Fibroblast of skin of left biceps (primary cell): ENCODE measurements at places on chromosomes 16 and 17.

GRCh38 chr16:85718682-85719081, 29.9 kb upstream of the GINS2 start:
- DNase-seq = no peak

DNA sequence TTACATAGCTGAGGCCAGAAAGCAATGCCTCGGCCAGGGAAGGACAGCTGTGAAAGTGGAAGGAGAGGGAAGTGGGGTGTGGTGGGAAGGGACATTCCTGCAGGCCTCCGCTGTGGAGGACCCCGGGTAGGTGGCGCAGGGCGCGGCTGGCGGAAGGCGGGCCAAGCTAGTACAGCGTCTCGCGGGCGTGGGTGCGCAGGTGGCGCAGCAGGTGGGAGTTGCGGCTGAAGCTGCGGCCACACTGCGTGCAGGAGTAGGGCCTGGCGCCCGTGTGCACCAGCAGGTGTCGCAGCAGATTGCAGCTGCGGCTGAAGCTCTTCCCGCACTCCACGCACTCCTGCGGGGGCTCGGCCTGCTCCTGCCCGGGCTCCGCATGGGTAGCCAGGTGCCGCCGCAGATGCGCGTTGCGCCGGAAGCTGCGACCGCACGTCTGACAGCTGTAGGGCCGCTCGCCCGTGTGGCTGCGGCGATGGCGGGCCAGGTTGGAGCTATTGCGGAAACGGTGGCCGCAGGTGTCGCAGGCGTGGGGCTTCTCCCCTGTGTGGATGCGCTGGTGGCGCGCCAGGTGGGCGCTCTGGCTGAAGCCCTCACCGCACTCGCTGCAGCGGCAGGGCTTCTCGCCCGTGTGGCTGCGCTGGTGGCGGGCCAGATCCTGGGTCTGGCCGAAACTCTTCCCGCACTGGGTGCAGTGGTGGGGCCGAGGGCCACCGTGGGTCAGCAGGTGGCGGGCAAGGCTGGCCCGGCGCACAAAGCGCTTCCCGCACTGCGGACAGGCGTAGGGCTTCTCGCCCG, 10.0 kb downstream of the ZSCAN10 start:
- no peak for DNase-seq

DNA sequence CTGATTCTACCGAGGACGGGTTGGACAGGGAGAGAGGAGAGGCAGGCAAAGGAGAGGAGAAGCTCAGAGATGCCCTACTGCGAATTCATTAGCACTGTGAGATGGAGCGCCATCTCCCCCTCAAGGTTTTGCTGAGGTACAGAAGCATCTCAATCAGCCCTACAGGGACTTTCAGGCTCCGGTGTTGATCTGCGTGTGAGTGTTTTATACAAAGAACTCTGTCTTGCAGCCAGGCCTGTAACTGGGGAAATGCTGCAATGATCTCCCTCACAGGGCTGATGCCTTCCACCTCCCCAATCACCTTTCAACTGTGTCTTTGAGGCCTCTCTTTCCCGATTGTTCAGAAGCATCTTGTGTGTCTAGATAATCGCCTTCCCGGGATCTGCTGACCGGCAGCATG, 74.8 kb downstream of the IRX6 start:
- no peak for DNase-seq

DNA sequence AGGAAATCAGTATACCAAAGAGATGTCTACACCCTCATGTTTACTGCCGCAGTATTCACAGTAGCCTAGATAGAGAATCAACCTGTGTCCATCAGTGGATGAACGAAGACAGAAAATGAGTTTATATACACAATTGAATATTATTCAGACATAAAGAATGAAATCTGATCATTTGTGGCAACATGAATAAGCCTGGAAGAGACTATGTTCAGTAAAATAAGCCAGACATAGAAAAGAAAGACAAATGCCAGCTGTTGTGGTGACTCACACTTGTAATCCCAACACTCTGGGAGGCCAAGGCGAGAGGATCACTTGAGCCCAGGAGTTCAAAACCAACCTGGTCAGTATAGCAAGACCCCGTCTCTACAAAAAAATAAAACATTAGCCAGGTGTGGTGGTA, 16.1 kb downstream of the NUDT16L1 start:
- no peak for DNase-seq

DNA sequence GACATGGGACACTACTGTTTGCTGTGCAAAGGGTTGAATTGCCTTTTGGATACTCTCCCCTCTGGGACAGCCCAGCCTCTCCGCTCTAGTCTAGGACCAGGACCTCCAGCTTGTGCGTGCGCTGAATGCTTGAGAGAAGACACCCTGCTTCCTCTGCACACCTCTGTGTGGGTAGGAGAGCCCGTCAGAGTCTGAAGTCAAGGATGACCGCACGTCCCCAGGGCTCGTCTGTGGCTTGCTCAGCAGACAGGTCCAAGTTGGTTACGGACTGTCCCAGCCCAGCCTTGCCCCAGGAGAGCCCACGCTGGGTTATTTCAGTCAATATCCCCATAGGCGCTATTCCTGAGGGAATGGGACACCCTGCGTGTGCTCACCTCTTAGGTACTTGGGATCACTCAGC, 3.7 kb downstream of the C16orf89 start:
- DNase-seq = no peak

- DNase-seq = no peak
Measured at GRCh38 chr16:4691666-4692412, 1.5 kb upstream of the NUDT16L1 start.

GRCh38 chr17:6677158-6677831, 25.7 kb downstream of the C17orf100 start:
- no peak for DNase-seq

DNA sequence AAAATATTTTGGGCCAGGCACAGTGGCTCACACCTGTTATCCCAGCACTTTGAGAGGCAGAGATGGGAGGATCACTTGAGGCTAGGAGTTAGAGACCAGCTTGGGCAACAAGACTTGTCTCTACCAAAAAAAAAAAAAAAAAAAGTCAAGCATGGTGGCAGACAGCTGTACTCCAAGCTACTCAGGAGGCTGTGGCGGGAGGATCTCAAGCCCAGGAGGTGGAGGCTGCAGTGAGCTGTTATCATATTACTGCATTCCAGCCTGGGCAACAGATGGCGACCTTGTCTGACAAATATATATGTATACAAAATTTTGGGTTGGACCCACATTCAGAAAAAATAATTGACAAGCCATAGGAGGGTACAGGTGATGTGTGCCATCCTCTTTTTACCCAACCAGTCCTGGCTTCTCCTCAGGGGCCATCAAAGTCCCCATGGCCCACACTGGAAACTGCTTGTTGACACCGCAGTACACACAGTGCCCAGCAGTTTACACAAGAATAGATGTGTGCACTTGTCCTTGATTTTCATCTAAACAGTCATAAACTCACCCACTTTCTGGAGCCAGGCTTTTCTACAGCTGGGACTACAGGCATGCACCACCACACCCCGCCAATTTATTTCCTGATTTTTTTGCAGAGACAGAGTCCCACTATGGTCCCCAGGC, 1.7 kb downstream of the CES2 start:
- DNase-seq = no peak

GRCh38 chr16:11390573-11391495, 45.6 kb downstream of the RMI2 start:
- no peak for DNase-seq

- no peak for DNase-seq
Measured at GRCh38 chr17:48427598-48427997, 2.4 kb downstream of the SKAP1 start.

DNA sequence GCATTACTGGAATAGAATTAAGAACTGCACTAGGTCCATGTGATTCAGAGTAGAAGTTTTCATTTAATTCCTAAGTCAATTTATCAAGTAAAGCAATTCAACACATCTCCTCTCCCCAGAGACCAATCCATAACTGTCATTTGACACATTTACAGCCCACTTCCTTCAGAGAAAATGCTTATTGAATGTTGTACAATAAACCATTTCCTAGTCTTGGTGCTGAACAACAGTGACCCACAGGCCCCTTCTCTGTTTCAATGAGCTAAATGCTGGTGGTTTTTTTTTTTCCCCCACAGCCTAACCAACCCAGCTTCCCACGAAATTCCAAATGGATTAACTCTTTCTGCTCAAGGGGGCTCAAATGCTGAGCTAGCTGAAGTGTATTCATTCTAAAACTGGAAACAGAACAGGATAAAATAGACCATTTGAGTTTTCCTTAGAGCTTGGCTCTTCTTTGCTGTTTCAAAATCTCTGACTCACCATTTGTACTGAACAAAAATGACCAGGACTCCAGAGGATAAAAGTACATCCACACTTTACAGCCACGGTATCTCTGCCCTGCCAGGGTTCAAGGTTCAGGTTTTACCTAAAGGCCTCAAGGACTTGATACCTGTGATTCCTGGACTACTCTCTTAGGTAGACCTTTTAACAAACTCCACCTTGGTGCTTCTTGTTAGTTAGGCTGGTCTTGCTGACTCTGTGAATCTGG, 62.3 kb downstream of the TMEM100 start:
- peak; percentile 99 for DNase-seq

DNA sequence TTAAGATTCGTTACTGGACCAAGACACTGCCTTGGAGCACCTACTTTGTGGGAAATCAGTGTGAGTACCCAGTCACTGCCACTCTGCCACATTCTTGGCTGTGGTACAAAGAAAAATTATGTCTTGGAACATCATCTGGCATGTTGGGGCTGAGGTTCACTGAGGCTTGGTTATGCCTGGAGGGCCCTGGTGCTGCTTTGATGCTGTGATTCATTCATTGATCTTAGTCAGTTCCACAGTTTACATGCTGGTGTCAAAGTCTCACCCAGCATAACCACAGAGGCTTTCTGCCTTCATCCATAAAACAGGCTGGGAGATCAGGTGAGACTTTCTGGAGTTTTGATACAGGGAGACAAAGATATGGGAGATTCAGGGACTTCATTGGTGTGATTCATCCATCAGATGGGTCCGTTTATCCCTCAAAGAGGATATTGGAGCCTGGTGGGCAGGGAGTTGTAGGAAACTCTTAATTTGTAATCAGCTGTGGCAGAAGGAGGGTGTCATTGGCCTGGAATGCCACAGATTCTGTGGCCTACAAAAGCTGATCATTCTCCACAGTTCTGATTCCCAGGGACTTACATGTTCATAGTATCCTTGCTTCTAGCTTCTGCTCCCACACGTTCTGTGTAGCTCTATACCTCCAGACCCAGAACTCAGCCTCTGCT, 322.5 kb downstream of the PMP22 start:
- no peak for DNase-seq

DNA sequence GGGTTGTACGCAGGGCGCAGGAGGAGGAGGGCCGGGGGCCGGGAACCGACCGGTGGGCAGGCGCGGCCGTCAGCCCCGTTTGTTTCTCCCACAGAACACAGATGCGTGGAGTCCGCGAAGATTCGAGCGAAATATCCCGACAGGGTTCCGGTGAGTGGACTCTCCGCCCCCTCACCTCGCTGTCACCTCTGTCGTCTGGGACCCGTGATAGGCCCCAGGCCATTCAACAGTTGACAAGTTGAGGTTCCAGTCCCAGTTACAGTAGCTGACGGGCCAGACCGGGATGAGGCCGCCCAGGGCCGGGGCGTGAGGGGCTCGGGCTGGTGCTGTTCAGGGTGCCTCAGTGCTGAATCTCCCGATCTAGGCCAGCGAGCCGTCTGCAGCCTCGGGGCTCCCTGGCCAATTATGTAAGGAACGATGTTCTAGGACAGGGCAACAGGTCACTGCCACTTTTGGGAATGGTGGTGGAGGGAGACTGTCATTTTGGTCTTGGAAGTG, 628 bp downstream of the GABARAPL2 start:
- no peak for DNase-seq
